Hematopoietic multipotent progenitor cell treated with erythropoietin and hydrocortisone succinate and interleukin-3 and kit ligand, for 8 days (in vitro differentiated cells): ENCODE measurements at places on chromosomes 5 and 9.

- DNase-seq: no peak
Observed at GRCh38 chr5:175860531-175861045, 10.8 kb upstream of the CPLX2 start.

DNA sequence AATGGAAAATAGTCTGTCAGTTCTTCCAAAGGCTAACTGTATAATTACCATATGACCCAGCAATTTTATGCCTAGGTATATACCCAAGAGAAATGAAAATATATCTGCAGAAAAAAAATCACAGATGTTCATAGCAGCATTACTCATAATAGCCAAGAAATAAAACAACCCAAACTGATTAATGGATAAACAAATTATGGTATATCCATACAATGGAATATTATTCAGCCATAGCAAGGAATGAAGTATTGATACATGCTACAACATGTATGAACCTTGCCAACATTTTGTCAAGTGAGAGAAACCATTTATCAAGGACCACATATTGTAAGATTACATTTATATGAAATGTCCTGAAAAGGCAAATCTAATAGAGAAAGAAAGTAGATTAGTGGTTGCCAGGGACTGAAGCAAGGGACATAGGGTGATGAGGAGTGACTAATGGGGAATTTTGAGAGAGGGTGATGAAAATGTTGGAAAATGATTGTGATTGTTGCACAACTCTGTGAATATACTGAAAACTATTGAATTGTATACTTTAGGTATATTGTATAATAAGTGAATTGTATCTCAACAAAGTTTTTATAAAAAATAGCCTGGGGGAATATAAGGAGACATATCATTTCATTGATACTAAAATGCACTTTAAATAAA lies 114.4 kb downstream of the PBX3 start:
- no peak for DNase-seq

GRCh38 chr5:81694726-81695125 lies 56.2 kb downstream of the SSBP2 start:
- no peak for DNase-seq

DNA sequence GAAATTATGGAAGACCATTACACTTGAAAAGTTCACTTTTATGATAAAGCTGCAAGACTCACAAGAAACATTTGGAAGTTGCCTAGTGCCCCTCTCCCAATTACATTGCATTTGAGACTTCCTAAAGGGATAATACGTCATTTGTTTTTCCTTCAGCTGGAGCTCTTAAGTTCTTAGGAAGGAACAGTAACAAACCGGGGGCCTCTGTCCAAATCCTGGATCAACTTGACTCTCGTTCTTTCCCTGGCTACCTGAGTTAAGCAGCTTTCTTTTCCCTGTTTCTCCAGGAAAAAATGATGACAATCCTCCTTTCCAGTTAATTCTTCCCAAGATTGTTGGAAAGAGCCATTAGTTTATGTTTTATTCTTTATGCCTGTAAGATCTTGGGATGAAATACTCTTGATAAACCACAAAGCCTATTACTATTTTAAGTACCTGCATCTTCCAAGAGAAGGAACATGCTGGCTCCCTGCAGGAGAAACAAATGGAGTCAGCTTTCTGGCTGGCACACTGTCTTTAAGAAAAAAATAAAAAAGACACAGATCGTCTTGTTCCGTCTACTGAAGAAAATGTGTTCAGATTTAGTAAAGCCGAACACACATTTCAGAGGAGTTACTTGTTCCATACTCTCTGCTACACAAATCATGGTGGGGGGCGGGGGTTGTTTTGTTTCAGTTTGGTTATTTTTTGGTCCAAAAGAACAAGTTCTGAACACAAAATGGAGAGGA lies 297.9 kb downstream of the EFNA5 start:
- DNase-seq: no peak

DNA sequence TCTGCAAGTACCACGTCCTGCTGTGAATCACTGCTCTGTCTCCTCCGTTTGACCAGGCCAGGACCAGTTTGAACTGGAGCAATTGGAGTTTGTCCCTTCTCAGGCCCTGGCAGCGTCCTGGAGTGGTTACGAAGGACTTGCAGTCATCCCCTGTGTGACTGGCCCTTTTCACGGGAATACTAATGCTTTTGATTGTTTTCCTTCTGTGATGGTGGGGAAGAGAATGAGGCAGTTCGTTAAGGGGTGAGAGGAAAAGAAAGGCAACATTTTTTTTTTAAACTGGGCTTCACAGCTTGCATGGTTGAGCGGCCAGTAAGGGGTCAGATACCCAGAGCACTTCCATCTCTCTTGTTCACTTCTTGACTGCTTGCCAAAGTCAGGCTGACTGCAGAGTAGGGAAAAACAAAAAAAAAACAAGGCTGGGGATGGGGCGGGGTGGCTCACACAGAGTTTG lies 153.5 kb upstream of the STK32A start:
- no peak for DNase-seq

DNA sequence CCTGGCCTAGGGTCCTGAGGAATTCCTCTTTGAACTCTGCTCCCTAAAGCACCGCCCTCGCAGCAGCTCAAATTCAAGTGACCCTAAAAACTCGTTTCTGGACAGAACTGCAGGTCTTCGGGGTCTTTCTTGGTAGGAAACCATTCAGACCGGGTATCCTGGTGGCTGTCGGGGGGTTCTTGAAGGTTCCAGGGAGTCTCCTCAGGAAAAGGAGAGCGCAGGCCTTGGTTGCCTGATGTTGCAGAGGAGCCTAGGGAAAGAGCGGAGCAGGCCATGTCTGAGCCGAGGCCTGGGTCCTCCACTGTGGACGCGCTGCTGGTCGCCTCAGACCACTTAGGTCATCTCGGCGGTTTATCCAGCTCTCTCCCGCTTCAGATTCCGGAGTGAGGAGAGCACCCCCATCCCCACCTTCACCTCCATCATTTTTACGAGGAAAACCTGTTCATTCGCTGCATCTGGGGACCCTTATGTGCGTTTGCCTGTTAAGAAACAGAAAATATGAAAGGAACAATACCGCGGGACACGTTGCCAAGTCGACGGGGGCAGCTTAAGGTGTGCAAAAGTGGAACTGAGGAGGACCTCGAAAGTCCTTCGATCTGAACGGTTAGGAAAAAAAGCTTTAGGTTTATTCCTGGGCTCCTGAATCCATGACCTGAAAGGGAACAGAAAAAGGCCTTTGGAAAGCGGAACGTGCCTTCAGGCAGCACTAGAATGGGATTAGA lies 299.4 kb downstream of the PARP8 start:
- DNase-seq: no peak

DNA sequence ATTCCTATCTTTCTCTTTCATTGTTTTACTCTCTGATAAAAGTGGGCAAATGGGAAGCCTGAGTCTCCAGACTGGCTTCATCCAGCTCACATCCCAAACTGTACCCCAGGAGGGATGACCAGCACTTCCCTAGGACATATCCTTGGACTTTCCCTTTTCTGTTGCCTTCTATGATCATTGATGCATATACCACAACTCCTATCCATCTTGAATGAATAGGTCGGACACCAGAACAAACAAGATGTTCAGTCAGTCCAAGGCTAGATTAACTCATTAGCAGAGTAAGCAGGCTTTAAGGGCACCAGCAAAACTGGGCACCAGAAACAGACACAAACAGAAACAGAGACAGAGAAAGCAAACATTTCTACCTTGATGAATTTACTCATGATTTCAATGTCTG lies 159.1 kb upstream of the RGMB start:
- no peak for DNase-seq

DNA sequence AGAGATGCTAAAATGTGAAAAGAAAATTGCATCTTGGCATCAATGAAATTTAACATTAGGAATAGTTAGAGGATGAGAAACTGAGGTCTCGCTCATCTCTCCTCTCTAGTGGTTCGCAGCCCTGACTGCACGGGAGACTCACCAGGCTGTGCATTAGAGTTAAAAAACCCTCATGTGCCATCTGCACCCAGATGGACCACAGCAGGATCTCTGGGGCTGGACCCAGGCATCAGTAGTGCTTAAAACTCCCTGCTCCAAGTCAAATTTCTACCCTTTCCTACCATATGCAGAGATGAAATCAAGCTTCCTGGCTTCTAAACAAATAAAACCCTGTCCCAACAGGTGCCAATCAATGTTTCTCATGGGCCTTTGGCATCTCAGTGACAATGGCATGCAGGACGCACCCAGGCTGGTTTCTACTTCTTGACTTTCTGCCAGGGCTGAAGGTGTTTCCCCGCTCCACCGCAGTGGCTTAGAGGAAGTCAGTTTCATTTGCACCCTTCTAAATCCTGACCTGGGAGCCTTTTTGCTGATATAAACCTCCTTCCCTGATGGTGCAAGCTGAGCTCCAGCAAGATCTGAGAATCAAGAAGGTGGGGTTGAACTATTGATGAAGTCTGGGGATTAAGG lies 132.6 kb downstream of the NSG2 start:
- no peak for DNase-seq

- no peak for DNase-seq
Observed at GRCh38 chr5:138469540-138470321, 4.5 kb downstream of the EGR1 start.

- DNase-seq: peak; percentile 81
Observed at GRCh38 chr9:114606597-114607207, 4.4 kb upstream of the TMEM268 start.

- no peak for DNase-seq
Observed at GRCh38 chr5:179287071-179287470, 58.2 kb downstream of the ADAMTS2 start.

DNA sequence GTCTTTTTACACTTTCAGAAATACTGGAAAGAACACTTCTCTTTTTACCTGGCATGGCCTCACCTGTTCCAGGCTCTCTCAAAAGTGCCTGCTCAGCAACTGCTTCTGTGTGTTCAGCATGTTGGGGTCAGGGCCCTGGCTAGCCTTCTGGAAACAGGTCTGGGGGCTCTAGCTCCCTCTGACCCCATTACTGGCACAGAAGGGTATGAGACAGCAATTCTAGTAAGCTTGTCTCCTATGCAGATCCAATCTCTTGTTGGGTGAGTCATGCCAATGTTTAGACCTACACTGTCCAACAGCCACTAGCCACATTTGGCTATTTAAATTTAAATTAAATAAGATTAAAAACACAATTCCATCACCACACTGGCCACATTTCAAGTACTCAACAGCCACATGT lies 80.8 kb downstream of the MAPKAP1 start:
- DNase-seq: peak; percentile 20

DNA sequence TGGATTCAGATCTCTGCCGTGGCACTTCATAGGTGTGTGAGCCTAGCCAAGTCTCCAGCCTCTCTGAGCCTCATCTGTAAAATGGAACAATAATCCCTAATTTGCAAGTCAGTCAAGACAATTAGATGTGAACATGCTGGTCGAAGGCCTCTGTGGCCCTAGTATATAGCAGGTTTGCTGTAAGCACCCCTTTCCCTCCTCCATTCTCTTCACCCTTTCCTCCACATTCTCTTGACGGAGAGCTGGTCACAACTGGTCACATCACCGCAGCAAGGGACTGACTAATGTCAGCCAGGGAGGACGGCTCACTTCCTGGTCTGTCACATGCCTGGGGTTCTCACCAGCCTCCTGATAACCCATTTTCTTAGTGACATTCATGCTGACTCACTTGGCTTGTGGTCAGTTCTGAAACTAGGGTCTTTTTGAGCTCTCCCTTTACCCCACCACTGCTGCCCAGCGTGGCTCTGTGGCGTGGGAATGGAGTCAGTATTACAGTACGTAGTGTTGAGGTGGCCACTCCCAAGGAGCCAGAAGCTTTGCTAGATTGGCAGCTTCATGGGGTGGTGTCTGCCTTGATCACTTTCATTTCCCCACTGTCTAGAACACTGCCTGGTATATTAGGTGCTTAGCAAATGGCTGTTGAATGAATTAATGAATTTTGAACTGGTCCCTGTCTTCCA lies 47.8 kb downstream of the ERGIC1 start:
- DNase-seq: peak; percentile 51

GRCh38 chr5:58891086-58891970 lies 308.5 kb downstream of the RAB3C start:
- DNase-seq: peak; percentile 51
